Stimulated activated CD8-positive, alpha-beta memory T cell treated with anti-CD3 and anti-CD28 coated beads, Interleukin-4, amount 100 ng/mL, for 1 hour (primary cell): ENCODE measurements at places on chromosomes 12 and 14.

GRCh38 chr14:30020271-30020670 is 92.6 kb upstream of the PRKD1 start:
- no peak for DNase-seq

DNA sequence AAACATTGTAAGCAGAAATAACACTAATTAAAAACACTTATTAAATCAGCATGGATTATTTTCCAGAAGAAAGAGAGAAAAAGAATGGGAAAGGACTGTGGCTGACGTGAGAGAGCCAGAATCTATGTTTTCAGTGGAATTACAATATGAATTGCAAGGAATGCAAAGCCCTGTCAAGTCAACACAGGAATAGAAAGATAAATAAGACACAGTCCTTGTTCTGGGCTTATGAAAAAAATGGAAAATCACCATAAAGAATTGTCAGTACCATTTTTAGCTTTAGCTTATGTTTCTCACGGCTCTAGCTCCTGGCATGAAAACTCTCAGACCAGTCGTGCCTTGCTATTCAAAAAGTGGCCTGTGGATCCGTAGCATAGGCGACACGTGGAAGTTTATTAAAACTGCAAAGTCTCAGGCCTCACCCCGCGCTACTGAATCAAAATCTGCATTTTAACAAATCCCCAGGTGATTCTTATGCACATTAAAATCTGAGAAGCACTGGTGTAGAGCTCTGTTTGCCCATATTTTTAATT is 549.1 kb downstream of the RPS29 start:
- no peak for DNase-seq

- DNase-seq = no peak
Measured at GRCh38 chr12:68400226-68400829, 68.2 kb upstream of the MDM1 start.

GRCh38 chr12:30882706-30883105 is 43.8 kb upstream of the TSPAN11 start:
- no peak for DNase-seq

DNA sequence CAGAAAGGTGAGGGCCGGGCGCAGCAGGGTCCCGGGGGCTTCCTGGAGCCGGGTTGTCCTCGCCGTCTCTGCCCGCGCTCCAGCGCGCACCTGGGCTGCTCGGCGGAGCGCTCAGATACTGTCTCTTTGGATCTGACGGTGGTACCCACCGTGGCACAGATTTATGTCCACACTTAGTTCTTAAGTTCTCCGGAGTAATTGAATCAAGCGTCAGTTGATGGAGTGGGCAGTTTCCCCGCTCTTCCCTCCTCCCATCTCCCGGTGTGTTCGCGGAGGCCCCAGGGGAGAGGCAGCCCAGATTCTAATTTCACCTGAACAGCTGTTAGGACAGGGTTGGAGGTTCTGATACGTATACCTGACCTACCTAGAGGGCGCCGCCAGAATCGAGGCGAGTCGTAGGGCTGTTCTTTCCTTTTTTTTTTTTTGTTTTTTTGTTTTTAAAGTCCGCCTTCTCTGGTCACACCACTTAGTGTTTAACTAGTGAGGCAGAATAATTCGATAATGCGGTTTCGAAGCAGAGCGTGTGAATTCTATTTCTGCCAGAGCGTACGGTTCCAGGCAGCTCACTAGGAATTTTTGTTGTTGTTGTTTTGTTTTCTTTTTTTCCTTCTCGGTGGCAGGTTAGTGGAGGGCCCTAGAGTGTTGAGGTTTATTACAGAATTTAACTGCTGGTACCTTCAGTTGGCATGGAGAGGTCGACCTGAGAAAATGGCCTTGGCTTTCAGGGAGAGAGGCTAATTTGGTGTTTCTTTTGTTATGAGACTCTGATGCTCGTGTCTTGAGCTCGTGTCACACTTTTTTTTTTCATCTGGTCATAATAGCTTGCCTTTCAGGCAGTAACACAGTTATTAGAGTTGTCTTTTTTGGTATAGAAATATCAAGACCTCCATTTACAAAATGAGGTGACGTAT is 22.3 kb upstream of the GNS start:
- DNase-seq = no peak

DNA sequence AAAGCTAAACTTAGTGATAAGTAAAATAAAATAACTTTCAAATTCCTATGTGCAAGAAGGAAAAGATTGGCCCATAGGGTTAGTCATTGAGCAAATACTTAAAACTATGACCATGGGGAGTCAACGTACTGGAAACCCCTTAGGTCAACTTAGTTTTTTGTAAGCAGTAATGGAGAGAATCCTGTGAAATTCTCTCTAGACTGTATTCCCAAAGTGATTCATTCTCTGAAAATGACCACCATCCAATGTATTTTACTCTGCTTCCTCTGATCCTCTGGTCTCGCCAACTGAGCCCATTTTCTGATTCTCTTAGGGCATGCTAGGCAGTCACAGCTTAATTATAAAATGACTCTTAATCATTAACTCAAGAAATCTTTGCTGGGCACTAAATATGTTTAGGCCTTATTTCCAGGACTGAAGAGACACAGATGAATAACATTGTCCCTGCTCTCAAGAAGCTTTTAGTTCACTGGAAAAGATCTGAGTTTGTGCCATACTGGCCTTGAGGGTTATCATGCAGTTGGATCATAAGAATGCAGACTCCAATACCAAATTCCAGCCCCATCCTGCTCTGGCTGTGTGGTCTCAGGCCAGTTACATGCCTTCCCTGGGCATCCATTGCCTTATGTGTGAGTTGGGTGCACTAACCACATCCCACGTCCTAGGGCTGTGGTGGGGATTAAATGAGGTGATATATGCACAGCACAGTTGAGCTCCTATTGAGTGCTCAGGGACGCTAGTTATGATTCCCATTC is 732.4 kb downstream of the AACS start:
- no peak for DNase-seq

DNA sequence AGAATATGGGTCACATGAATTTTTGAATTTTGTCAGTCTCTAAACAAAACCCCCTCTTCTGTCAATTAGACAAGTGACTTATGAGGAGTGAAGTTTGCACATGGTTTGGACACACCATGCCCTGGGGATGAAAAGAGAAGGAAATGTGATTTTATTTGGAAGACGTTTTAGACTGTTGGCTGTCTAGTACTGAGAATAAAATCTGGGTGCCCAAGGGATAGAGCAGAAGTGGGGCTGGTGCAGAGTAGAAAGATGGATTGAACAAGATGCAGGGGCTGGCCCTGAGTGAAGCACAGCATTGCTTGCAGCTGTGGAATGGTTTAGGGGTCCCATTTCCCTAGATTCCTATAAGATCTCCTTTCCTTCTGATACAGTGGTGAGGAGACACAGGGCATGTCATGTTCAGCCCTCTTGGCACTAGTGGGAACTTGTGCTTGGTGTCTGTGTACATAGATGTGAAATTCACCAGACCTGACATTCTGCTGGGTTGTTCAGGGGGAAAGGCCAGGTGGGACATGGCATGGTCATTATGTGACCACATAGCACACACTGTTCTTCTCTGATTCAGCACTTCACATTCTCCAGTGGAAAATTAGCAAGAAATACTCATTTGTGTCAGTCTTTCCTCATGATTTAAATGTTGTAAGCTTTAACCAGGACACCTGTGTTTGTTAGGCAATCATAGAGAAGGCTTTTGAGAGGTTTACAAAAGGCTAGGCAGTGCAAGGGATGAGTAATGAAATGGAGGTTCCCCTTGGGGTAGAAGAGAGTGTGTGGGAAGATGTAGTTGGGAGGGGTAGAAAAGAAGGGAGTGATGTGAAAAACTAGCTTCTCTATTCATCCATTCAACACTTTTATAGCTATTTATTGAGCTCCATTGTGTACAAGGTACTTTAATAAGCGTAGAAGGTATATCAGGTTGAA is 202.3 kb upstream of the IGF1 start:
- no peak for DNase-seq

DNA sequence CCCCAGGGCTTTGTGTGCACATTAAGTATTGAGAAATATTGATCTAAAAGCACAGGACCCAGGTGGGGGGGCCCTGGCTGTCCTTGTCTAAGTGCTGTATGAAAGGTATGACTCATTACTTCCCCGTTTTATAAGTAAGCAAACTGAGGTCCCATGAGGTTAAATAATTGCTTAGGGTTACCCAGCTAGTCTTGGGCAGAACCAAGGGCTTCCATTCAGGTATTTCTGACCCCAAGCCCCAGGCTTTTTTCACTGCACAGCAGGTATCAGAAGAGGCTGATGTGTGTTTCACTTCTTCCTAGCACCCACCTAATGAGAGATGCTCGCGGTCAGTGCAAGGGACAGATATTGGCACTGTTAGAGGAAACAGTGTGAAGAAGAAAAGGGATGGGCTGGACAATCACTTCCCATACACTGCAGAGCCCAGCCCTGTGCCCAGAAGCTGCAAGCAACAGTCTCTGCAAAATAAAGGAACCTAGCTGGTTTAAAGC is 4.7 kb upstream of the TC2N start:
- no peak for DNase-seq

DNA sequence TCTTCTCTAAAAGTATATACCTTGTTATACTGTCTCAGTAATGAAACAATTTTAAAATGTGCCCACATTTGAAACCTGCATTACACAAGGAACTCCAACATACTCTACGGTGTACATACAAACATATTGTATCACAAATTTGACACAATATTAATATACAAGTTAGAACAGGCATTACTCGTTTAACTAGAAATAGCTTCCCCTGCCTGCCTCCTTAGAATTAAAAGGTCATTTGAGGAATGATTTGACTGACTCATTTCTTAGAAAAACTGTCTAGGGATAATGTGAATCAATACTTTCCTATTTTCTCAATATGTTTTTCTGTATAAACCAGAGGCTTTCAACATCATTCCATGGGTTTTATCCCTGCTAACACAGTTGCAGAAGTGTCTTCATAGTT is 73.7 kb downstream of the STON2 start:
- no peak for DNase-seq

- no peak for DNase-seq
Measured at GRCh38 chr14:99822800-99823455, 29.7 kb downstream of the EML1 start.

DNA sequence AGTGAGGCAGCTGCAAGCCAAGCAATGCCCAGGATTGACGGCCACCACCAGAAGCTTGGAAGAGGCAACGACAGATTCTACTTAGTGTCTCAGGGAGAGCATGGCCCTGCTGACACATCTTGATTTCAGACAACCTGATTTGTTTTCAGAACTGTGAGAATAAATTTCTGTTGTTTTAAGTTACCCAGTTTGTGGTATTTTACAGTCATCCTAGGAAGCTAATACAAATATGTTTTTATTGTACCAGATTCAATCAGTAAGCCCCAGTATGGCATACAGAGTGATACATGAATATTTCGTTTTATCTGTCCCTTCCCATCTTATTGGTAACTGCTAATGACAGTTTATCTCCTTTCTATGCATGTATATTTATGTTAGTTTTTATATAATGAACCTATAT is 62.3 kb downstream of the SAMD4A start:
- no peak for DNase-seq

DNA sequence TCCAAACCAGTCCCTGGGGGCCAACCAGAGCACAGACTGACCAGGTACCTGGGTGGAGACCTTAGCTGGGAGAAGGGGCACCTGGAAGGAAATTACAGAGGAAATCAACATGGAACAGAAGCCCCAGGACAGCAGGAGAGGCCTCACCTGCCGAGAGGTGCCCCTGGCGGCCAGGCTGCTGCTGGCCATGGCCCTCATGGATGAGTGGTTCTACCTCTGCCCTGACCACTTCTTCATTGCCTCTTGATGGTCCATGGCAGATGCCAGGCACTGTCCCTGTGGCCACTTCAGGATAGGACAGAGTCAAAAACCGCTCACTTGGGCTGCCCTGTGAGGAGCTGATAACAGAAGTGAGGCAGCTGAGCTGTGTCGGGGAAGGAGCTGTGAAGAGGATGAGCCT is 73.1 kb upstream of the GNG2 start:
- no peak for DNase-seq

DNA sequence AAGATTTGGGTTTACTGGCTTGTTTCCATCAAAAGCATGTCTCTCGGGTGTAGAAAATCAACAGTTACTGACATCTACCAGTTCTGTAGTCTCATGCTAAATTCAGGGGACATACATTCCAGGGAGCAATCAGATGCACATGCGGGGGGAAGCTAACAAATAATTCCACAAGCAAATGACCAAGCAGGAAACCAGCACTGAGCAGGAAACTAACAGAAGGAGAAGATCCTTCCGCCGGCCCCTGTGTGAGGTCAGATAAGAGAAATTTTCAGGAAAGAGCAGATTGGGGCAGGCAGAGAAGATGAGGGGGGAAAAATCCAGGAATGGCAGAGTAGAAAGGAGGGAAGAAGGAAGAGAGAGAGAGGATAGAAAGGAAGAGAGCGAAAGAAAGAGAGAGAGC is 127.6 kb upstream of the TMCC3 start:
- no peak for DNase-seq

GRCh38 chr12:120936197-120936596 is 32.0 kb upstream of the SPPL3 start:
- no peak for DNase-seq

DNA sequence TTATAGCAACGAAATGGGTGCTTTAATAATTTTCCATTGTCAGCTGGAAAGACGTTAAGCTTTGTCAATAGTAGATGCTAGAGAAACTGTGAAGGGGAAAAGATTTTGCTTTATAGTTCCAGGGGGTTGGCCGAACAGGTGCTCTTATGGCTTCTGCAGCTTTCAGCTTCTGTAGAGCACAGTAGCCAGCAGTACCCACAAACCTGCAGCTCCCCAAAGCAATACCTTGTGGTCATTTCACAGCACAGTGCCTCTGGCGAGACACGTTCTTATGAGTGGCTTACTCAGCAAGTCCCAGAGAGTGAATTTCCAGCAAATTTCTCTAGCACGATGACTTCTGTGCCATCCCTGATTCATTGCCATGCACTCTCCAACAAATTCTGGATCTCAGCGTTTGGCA is 416.3 kb upstream of the ATP2B1 start:
- DNase-seq = no peak

- DNase-seq = no peak
Measured at GRCh38 chr14:22314183-22314820, 274.7 kb downstream of the DAD1 start.

- no peak for DNase-seq
Measured at GRCh38 chr14:80699861-80700260, 241.7 kb downstream of the CEP128 start.
